ENCODE measurements at places on chromosomes 7 and 10. TPM values are rescaled to one million over a fixed set of nuclear protein-coding genes. Genes with fewer than 3 reads are reported as not detected.

- DNase-seq: no peak
These were observed 103.0 kb downstream of the DOCK4 start for GRCh38 chr7:112103246-112103645.

DNA sequence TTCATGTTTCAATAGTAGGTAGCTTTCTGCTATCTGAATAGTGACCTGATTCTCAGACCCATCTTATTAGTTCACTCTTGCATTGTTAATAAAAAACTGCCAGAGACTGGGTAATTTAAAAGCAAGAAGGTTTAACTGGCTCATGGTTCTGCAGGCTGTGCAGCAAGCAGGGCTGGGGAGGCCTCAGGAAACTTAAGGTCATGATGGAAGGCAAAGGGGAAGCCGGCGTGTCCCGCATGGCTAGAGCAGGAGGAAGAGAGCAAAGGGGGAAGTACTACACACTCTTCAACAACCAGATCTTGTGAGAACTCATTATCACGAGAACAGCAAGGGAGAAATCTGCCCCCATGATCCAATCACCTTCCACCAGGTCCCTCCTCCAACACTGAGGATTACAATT is 185.2 kb upstream of the PITRM1 start:
- no peak for DNase-seq

GRCh38 chr7:101985903-101986734 is 168.7 kb downstream of the CUX1 start:
- DNase-seq: no peak

GRCh38 chr7:70306173-70306572 is 707.9 kb downstream of the AUTS2 start:
- DNase-seq: no peak

GRCh38 chr10:60343254-60343653 is 46.4 kb downstream of the ANK3 start:
- DNase-seq: no peak

DNA sequence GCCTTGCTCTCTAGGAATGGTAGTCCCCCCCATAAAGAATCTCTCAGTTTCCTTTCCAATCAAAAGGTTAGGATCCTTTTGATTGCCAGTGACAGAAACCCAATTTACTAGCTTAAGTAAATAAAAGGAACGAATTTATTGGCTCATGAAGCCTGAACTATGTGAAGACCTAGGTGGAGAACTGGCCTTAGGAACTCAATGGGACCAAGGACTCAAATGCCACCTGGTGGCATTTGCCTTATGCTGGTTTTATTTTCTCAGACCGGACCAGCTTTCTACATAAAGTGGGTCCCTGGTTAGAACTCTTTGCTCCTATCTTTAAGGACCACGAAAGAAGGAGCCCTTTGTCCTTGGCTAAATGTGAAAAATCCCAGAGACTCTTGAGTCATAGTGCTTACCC is 25.4 kb downstream of the CFTR start:
- DNase-seq: no peak

DNA sequence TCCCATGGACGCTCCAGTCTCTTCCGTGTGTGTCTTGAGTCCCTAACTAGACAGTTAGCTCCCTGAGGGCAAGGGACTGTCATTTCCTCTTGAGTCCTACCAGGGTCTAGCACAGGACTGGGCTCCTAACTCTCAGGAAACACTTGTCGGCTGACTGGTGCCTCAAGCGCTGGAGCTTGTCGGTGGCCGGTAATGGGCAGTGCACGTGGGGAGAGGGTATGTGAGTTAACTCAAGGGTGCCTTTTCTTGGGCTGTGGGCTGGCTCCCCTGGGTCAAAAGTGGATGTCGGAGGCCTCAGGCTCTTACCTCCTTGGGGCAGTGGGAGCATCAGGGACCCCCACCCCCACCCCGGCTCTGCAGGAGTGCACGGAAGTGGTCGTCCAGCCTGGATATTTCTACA is 32.9 kb downstream of the ZNF775 start:
- no peak for DNase-seq

GRCh38 chr10:107826171-107826570 is 661.7 kb upstream of the SORCS1 start:
- DNase-seq: no peak

DNA sequence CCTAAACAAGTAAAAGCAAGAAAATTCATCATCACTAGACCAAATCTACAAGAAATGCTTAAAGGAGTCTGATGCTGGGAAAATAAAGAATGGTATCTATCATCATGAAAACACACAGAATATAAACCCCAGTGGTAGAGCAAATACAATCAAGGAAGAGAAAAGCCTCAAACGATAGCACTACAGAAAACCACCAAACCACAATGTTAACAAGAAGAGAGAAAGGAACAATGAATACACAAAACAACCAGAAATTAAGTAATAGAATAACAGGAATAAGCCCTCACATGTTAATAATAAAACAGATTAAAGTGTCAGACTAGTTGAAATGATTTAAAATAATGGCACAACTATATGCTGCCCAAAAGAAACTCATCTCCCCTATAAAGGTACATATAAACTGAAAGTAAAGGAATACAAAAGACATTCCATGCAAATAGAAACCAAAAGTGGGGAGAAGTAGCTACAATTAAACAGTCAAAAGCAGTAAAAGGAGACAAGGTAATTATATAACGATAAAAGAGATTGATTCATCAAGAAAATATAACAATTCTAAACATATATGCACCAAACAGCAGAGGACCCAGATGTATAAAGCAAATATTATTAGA is 77.3 kb downstream of the JMJD1C start:
- DNase-seq: no peak

DNA sequence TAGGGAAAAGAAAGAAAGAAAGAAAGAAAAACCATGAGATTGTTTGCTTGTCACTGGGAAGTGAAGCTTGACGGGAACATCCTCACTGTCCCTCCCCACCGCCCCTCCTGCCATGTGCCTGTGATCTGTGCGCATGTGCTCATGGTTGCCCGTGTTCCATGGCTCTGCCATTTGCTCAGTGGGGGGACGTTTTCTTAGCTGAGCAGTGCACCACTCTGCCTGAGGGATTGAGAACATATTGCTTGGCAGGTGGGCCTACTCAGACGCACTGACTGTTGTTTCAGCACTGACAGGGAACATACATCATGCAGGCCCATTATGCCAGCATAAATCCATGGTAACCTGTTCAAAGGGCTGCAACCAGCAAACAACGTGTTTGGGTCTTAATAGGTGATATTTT is 747.9 kb upstream of the GALNT17 start:
- no peak for DNase-seq

DNA sequence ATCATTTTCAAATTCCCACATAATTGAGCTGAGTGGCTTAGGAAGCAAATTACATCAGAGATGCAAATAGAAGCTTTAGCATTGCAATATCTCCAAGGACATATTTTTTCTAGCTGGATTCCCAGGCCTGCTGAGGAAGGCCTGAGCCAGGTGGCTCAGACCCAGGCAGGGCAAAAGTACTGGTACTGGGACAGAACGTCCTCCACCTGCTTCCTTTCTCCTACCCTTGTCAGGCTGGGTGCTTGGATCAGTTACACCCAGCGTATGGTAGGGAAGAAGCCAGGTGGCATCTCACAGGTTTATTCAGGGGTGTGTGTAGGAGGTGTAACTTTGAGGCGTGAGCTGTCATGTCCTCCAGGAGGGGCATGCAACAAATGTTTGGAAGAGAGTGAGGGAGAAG is 3.0 kb upstream of the PANK1 start:
- no peak for DNase-seq

DNA sequence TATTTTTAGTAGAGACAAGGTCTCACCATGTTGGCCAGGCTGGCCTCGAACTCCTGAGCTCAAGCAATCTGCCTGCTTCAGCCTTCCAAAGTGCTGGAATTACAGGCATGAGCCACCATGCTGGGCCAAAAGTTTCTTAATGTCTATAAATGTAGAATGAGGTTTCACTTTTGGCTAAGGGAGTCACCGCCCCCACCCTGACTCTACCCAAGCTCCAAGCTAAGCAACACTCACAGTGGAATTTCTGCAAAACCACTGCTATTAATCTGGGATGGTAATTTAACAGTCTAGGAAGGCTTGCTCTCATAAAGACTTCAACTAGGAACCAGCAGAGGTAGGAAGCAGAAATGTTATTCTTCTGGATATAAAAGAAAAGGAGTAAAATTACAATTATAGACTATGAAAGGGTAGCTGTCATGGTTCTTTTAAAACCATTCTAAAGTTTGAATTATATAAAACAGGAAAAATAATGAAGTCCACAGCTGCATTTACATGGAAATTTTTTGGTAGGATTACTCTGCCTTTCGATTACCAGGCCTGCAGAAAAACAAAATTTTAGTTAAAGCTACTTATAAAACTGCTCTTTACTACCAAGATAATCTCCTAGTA is 211.6 kb downstream of the SFMBT2 start:
- no peak for DNase-seq

GRCh38 chr10:97234400-97234799 is 48.6 kb upstream of the SLIT1 start:
- DNase-seq: no peak

DNA sequence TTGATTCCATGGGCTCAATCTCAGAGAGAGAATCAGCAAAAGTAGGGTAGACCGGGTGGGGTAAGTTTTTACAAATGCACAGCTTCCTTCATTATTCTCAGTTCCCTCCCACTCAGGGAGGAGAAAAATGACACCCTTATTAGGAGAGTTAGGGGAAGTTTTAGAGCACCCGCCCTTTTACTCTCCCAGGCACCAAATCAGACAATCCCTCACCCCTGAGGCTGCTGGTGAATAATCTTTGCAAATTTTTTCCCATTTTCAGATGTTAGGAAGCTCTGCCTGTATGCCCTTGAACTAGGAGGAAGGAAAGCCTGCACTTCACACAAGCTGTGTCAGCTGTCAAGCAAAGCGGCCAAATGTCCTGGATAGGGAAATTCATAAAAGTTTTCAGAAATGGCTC is 834.9 kb downstream of the GRID1 start:
- DNase-seq: no peak

- no peak for DNase-seq
These were observed 160.5 kb downstream of the ADAM12 start for GRCh38 chr10:126227762-126228134.

DNA sequence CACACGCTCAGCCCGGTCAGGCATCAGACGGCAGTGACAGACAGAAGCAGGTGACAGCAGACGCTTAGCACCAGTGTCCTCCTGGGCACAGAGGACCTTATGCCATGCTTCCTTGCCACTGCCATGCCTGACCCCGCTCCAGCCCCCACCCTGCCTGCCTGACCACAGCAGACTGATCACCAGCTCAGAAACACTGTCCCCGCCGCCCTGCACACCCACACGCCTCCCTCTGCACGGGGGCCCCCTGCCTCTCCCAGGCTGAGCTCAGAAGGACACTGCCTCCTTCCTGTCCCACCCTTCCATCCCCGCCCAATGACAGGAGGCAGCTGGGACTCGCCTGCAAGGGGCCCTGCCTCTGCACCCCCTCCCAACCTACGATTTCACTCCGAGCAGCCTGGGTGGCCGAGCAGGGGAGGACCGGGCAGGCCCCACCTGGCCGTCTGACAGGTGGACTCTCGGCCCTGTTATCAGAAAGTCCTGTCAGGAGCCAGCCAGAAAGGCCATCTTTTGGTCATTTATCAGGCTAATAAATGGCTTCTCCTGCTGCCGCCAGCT is 183.4 kb downstream of the ELFN1 start:
- DNase-seq: no peak

DNA sequence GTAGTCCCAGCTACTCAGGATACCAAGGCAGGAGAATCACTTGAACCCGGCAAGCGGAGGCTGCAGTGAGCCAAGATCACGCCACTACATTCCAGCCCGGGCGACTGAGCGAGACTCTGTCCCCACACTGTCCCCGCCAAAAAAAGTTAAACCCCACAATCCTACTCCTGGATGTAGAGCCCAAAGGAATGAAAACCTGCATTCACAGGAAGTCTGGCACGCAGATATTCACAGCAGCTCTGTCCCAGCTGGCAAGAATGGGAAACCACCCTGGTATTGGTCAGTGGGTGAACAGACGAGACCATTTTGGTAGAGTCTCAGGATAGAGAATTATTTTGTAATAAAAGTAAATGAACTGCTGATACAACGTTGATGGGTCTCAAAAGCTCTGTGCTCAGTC is 225.2 kb downstream of the MAD1L1 start:
- DNase-seq: no peak

DNA sequence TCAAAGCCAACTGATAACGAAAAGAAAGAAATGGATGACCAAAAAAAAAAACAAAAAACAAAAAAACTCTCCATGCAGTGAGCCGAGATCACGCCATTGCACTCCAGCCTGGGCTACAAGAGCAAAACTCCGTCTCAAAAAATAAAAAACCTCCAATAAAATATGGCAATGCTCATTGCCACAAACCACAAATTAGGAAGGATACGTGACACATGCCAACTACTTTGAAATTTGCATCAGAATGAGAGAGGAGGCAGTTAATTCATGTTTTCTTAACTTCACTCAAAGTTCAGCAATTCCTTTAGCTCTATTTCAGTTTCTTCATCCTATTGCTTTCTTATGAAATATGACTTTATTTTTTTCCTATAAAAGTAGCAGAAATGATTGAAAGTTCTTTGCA is 398.1 kb upstream of the C7orf33 start:
- DNase-seq: no peak

DNA sequence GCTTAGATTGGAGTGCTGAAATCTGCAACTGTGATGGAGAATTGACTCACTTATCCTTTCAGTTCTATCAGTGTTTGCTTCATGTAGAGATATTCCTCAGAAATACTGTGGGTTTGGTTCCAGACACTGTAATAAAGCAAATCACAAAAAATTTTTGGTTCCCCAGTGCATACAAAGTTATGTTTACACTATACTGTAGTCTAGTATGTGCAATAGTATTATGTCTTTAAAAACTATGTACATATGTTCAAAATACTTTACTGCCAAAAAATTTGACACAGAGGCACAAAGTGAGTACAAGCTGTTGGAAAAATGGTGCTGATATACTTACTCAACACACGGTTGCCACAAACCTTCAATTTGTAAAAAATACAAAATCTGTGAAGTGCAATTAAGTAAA is 112.5 kb downstream of the EPC1 start:
- no peak for DNase-seq

GRCh38 chr10:110815354-110816004 is 56.2 kb upstream of the PDCD4 start:
- DNase-seq: peak; percentile 46

- no peak for DNase-seq
These were observed 835 bp upstream of the COL28A1 start for GRCh38 chr7:7536396-7537019.

Gene CD36
- total RNA-seq: not detected

Gene ERVW-1
- not detected for total RNA-seq

Gene ZNF804B
- total RNA-seq: not detected

Gene MRLN
- total RNA-seq: not detected

Gene ZNF425
- total RNA-seq: 0.29 TPM

Gene TMEM140
- 7.6 TPM for total RNA-seq

Gene PTPRN2
- 0.65 TPM for total RNA-seq

Gene NME8
- total RNA-seq: not detected
